NCI-H1930 (cell line): ENCODE measurements at places on chromosomes 1 and 21.

DNA sequence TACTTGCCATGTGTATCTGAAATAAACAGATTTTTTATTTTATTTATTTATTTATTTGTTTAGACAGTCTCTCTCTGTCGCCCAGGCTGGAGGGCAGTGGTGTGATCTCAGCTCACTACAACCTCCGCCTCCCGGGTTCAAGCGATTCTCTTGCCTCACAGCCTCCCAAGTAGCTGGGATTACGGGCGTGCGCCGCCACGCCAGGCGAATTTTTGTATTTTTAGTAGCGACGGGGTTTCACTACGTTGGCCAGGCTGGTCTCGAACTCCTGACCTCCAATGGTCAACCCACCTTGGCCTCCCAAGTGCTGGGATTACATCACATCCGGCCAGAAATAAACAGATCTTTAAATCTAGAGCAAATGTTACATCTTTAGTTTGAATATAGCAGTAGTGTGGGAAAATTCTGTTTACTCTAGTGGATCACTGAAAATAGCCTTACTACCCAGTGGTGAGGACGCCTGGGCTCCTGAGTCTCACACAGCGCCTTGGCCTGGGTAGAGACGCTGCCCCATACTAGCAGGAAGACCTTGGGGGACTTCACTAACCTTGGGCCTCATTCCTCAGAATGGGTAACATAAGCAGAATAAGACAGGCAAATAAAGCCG lies 709 bp downstream of the GART start:
- DNase-seq = no peak

DNA sequence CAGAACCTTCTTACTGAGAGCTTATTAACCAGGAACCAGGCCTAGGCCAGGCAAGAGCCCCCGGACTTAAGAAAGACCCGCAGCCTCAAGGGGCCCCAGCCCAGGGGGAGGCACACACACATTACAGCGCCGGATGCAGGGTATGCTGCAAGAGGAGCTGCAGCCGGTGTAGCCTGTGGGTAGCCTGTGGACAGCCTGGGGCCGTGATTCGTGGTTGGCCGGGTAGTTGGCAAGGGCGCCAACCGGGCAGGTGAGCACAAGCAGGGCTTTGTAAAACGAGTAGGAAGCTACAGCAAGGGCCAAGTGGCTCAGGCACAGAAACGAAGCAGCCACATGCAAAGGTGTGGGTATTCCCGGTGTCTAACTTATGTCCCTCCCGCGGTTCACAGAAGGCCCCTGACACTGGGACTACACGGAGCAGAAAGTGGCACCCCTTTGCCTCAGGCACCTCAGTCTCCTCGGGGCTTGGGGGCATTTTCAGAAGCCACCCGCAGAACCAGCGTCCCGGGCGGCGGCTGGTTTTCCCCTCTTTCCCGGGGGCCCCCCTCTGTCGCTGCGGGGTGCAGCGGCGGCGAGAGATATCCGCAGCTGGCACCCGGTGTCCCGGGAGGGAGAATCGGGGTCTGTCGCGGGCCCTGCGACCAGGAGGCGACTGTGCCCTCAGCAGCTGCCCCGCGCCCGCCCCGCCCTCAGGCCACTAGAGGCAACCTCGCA lies 40.8 kb downstream of the KIAA1614 start:
- no peak for DNase-seq

GRCh38 chr1:61241411-61241838 lies 159.1 kb downstream of the NFIA start:
- DNase-seq = no peak

GRCh38 chr1:75811211-75811981 lies 14.7 kb downstream of the MSH4 start:
- no peak for DNase-seq

- DNase-seq = no peak
These were observed 31.0 kb upstream of the IL10 start for GRCh38 chr1:206803221-206803730.

GRCh38 chr1:182054698-182055326 lies 6.7 kb downstream of the ZNF648 start:
- peak; percentile 47 for DNase-seq

GRCh38 chr1:152228831-152229230 lies 4.8 kb upstream of the HRNR start:
- DNase-seq = no peak

- DNase-seq = no peak
These were observed 6.7 kb downstream of the CSF3R start for GRCh38 chr1:36475910-36476604.

DNA sequence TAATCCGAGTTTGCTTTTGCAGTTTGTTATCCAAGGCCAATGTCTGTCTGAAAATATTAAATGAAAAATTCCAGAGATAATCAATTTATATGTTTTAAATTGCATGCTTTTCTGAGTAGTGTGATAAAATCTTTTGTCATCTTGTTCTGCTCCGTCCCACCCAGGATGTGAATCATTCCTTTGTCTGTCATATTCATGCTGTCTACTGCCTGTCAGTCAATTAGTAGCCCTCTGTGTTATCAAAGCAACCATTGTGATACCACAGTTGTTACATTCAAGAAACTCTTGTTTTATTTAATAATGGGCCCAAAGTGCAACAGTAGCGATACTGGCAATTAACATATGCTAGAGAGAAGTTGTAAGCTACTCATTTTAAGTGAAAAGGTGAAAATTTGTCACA lies 819.3 kb downstream of the BRINP3 start:
- no peak for DNase-seq

DNA sequence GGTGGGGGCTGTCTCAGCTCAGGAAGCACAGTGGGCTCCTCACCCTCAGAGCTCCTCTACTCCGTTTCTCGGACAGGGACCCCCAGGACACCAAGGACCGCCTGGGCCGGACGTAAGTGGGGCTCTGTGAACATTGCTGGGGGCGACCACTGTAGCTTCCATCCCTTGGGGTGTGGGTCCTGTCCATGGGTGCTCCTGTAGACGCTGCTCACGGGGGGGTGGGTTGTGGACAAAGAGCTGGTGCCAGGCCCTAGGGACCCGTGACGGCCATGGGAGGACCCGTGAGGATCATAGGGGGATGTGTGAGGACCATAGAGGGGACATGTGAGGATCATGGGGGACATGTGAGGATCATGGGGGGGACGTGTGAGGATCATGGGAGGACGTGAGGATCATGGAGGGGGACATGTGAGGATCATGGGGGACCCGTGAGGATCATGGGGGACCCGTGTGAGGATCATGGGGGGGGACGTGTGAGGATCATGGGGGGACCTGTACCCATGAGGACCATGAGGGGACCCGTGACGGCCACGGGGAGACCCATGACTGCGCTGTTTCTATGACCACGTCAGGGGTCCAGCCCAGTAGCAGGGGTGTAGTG lies 18.1 kb downstream of the COL6A1 start:
- DNase-seq = no peak
